NCI-H1417 (cell line): ENCODE measurements at places on chromosomes 3 and 15.
A peak's percentile ranks its signal among the peaks of the same experiment; 100 is the strongest.

DNA sequence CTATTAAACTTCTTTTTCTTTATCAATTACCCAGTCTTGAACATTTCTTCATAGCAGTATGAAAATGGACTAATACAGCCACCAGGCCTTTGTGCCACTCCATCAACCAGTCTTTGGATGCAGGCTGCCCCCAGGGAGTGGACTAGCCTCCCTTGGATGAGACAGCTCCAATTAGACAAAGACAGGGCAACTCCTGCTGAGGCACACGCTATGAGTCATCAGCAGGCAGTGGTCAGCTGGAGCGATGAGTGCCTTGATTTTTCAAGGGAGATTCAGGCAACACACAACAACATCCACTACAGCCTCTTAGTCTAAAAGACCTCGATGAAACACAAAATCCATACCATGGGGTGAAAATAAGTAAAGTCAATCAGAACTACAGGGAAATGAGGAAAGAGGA lies 160.1 kb downstream of the ARRDC4 start:
- DNase-seq: no peak

- DNase-seq: no peak
Measured at GRCh38 chr3:3165241-3165640, 14.2 kb downstream of the CRBN start.

- no peak for DNase-seq
Measured at GRCh38 chr3:59845386-59845785, 795.6 kb upstream of the CFAP20DC start.

- no peak for DNase-seq
Measured at GRCh38 chr3:9750556-9751411, 1.0 kb downstream of the OGG1 start.

GRCh38 chr15:69748576-69749185 lies 296.1 kb downstream of the RPLP1 start:
- no peak for DNase-seq

GRCh38 chr3:43785551-43785950 lies 94.8 kb downstream of the ABHD5 start:
- DNase-seq: no peak

DNA sequence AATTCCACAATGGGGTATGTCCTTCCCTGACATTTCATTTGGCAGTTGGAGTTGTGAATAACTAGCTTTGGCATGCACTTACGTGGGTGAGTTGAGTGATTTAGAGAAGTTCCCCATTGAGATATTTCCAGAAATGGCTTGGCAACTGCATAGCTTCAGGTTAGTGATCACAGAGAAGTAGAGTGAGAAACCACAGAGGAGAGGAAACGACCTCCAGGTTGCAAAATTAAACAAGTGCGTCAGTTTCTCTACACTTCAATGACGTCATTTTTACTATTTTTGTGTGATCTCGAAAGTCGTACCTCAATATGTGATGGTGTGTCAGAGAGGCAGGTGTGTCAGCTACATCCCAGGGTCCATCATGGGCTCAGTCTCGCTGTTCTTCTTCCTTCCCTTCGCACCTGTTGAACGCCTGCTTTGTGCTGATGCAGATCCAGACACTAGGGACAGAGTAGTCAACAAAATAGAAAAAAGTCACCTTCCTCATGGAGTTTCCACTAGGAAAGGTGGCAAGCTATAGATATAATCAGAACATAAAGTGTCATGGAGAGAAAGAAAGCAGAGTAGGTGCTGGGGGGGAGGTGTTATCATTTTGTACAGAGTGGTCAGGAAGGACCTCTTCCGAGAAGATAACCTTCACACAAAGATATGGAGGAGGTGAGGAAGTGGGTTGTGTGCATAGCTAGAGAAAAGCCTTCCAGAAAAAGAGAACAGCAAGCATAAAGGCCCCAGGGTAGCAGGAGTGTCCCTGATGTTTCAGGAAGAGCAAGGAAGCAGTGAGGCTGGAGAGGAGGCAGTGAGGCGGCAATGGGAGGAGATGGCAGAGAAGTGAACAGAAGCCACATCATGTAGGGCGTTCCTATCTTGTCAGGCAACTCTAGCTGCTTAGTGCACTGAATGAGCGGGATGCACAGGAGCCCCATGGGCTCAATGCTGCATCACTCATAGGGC lies 75.6 kb downstream of the MCTP2 start:
- no peak for DNase-seq

DNA sequence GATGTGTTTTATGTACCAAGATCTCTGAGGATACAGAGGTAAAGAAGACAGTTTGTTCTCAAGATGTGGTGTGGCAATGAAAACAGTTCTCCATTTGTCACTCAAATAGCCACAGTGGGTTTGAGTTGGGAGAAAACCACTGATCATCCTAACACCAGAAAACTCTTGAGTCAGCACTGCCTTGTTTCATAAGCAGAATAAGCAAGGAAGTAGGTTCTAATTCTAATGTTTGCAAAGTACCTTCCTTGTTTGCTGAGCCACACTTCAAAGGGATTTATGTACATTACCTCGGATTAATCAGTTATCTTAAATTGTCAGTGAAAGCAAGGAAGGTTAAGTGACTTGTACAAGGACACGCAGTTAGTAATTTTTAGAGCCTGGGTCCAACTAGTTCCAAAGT lies 107.8 kb upstream of the BOC start:
- DNase-seq: no peak

DNA sequence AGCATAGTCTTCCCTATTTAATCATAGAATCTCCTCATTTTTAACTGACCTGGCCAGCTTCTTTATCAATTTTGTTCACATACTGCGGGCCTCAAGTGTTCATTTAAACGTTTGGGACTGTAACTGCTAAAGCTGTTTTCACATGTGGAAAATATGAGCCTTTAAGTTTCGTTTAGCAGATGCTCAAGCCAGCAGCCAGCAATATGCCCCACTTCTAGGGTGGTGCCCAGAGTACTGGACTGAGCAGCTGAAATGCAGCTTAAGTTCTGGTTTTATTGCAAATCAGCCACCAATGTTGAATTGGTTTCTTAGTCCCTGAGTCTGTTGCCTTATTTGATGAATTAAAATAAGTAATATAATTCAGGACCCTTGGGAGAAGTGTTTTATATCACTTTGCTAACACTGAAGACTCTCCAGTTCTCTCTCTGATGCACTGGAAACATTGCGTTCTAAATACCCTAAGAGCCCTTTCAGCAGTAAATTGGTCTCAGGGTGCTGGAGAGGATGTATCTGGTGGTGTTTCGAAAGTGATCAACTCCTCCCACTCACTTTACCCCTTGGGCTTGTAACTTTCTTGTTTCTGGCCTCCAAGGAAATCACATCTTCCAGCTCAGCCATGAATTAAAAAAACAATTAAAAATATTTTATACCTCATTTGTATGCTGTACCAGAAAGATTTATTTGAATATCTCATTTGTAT lies 61.7 kb downstream of the B3GALNT1 start:
- DNase-seq: no peak

DNA sequence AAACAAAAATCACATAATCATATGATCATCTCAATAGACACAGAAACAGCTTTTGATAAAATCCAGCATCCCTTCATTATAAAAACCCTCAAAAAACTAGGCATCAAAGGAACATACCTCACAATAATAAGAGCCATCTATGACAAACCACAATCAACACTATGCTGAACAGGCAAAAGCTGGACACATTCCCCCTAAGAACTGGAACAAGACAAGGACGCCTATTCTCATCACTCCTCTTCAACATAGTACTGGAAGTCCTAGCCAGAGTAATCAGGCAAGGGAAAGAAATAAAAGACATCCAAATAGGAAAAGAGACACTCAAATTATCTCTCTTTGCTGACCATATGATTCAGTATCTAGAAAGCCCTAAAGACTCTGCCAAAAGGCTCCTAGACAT lies 54.9 kb upstream of the SLC12A8 start:
- DNase-seq: no peak

GRCh38 chr3:56894881-56895431 lies 93.2 kb upstream of the ARHGEF3 start:
- DNase-seq: no peak

DNA sequence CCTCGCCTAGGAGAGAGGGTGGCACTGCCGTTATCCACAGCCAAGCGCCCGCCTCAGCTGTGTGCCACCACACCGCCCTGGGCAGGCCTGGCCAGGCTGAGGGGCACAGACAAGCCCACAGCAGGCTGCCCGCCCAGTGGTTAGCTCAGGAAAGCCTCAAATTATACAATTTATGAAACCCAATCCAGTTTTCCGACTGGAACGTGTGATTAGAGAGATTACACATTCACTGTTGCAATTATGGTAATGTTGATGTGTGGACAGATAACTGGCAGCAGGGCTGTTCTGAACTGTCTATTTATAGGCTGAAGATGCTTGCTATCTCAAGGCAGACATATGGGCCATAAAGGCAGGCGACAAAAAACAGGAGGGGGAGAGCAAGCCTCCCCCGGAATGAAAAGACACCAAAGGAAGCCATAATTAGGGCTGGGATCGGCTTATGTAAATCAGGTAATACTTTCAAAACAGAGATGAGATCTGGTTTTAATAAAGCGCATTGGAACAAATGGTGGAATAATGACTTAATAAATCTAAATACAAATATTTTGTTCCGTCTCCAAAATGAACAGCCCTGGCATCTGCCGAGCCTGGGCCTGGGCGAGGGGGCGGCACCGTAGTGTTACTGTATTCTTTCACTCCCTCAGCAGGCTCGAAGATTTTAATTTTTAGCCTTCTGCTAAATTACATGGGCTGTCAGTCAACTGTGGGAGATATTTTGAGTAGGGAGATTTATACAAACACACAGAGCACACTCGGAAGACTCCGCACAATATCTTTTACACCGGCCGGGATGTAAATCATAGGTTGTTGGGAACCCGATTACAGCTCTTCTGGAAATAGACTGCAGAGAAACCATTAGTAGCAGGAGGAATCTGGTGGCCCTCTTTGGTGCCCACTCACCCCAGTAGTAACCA lies 103.1 kb upstream of the TLE3 start:
- peak; percentile 74 for DNase-seq

DNA sequence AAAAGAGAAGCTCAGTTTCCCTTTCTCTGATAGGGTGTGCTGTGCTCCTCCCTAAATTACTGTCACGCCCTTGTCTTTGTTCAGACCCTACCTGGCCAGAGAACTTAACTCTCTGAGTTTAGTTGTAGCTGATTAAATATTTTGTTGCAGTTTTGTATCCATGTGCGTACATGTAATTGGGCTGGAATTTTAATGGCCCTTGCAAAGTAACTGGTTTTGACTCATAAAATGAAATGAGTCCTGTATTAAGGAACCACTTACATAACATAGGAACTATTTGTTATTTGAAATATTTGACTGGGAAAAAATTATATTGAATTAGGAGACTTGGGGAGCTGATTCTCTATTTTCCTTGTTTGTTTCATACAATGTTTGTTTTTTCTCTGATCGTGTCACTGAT lies 80.2 kb downstream of the LRRK1 start:
- DNase-seq: no peak

DNA sequence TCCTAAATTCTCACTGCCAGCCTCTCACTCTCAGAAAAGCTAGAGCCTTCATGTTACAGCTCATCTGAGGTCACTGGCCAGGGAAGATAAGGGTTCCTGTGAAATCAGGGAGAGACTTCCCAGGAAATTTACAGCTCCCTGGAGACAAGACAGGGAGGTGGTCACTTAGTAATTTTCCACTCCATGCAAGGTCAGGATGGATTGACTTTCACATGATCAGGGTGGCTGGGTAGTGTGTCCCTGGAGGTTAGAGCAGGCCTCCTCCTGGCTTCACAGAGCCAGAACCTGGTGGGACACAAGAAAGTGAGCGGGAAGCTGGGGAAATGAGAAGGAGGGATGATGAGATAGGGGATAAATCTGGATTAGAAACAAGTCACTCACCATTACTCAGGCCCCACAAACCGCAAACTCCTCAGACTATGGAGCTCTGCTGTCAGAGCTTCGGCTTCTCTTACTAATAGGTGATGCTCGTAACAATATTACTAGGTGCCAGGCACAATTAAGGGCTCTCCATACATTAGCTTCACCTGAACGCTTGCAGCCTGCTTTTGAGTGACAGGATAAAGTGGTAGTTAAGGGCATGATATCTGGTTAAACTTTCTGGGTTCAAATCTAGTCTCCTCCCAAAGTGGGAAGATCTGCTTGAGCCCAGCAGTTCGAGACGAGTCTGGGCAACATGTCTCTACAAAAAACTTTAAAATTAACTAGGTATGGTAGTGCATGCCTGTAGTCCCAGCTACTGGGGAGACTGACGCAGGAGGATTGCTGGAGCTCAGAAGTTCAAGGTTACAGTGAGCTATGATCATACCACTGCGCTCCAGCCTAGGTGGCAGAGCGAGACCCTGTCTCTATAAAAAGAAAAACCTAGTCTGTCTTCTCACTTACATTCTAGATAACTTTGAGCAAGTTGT lies 24.9 kb downstream of the DUOX2 start:
- no peak for DNase-seq

DNA sequence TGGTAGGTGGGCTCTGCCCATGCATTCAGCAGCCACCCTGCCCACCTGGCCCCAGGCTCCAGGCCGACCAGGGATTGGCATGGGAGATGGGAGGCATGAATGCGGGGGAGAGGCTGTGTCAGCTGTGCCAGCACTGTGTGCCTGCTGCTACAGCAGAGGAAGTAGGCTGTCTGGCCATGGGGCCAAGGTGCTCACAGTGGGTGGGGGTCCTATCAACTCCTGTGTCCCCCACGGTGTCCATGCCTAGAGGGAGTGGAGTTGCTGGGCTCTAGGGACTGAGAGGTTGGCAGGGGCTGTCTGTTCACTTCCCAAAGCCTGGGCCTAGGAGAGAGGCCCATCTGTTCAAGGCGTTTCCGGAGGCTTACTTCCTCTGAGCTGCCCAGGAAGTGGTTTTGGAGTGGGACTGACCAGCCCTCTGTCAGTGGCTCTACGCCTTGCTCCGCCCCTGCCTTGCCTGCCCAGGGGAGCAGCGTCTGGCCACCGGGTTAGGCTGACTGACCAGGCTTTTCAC lies 5.8 kb downstream of the PRKCD start:
- DNase-seq: no peak

GRCh38 chr15:41984622-41985021 lies 12.3 kb upstream of the EHD4 start:
- no peak for DNase-seq

GRCh38 chr3:53073553-53074365 lies 27.9 kb upstream of the SFMBT1 start:
- no peak for DNase-seq

DNA sequence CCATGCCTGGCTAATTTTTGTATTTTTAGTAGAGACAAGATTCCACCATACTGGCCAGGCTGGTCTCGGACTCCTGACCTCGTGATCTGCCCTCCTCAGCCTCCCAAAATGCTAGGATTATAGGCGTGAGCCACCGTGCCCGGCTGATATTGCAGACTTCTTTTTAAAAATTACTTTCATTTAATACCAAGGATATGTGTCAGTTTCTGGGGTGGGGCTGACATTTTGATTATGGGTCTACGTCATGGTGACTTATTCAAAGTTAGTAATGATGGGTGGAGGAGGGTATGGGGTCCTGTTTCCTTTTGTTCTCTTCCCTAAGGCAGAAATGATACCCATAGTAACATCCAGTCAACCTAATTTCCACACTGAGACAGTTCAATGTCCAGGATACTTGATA lies 34.7 kb downstream of the GBE1 start:
- no peak for DNase-seq
